ENCODE measurements at places on chromosomes 7 and 10. TPM values are rescaled to one million over a fixed set of nuclear protein-coding genes. Genes with fewer than 3 reads are reported as not detected.

GRCh38 chr7:41795276-41795833, 92.5 kb upstream of the INHBA start:
- H3K4me3 ChIP-seq = no peak overlapping the region
- no peaks in the 10 kb centered on the region for H3K27me3 ChIP-seq
- no peaks in the 10 kb centered on the region for H3K4me1 ChIP-seq
- H3K36me3 ChIP-seq = no peaks in the 10 kb centered on the region
- no peak overlapping the region for H3K27ac ChIP-seq

CTAGE4 gene
- total RNA-seq = 4.2 TPM

- peaks cover 29% of the 10 kb centered on the region for H3K36me3 ChIP-seq
- no peaks in the 10 kb centered on the region for H3K27me3 ChIP-seq
- DNase-seq = no peak
These were observed 38.8 kb downstream of the R3HCC1L start for GRCh38 chr10:98173260-98173659.

GRCh38 chr7:140640060-140640637, 464 bp downstream of the DENND2A start:
- H3K36me3 ChIP-seq = no peaks in the 10 kb centered on the region
- H3K4me3 ChIP-seq = peak overlapping the region; percentile 79
- H3K4me1 ChIP-seq = peaks cover 13% of the 10 kb centered on the region
- peaks cover 58% of the 10 kb centered on the region for H3K27me3 ChIP-seq
- no peak overlapping the region for H3K27ac ChIP-seq

DNA sequence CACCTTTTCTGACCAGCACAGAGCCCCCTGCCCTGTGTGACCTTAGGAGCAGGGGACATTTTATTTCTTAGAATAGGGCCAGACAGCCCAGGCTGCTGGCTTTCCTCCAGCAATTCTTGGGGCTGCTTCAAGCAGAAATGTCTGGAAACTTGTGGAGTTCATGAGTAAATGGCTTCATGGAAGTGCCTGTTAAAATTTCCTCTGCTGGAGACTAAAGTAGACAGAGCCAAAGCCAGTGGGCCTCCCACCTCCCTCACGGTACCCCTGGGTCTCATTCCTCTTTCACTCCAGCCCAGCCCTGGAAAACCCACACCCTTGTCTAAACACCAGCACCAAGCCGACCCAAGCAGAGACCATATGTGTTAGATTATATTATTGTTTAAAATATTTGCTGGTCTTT, 505.5 kb upstream of the ZMIZ1 start:
- no peak overlapping the region for H3K27ac ChIP-seq
- no peak for DNase-seq
- H3K4me3 ChIP-seq = no peak overlapping the region
- no peaks in the 10 kb centered on the region for H3K27me3 ChIP-seq

FEZF1 gene
- total RNA-seq = not detected

DNA sequence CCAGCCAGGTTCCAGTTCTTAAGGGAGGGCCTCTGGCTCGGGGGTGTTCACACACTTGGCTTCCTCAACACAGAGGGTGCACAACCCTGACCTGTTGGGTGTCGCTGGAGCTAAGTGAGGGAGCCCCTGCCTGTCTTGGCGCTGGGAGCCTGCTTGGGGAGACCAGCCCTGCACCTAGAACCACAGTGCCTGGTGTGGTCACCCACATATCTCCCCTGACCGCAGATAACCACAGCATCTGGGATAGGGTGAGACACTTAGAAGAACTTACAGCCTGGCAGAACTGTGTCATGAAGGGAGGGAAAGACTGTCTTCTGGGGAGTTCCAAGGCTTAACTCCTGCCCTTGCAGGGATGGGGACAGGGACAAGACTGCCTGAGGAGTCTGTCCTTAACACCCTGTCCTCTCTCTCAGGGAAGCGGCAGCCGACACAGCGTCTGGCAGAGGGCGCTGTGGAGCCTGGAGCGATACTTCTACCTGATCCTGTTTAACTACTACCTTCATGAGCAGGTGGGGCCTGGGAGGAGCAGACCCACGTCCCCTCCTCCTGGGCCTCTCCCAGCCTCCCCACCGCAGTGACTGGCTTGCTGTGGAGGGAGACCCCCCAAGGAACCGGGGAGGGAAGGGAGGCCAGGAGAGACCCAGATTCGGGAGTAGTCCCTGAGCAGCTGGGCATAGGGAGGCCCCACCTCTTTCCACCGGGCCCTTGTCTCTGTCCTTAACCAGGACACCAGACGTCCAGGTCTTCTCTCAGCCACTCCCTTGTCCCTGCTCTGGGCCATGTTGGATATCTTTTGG, 59.0 kb downstream of the PALD1 start:
- H3K27me3 ChIP-seq = no peaks in the 10 kb centered on the region
- H3K4me1 ChIP-seq = no peaks in the 10 kb centered on the region
- H3K27ac ChIP-seq = no peak overlapping the region
- DNase-seq = peak; percentile 26

VENTX gene
- 0.21 TPM for total RNA-seq

DNA sequence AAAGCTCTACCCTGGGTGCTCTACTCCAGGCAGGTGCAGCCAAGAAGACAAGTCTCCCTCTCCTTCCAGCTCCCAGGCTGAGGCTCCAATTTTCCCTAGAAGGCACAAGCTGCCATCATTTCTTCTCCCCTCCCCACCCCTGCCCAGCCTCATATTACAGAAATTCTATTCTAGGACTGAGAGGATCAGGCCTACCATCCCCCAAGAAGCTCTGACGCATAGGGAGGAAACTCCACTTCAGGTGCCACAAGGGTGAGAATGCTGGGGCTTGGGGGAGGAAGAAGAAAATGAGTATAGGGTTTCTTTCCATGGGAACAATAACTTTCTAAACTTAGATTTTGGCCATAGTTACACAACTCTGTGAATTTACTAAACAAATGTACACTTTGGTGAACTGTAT, 35.3 kb downstream of the FEZF1 start:
- no peaks in the 10 kb centered on the region for H3K4me1 ChIP-seq
- H3K36me3 ChIP-seq = no peaks in the 10 kb centered on the region
- H3K27ac ChIP-seq = no peak overlapping the region
- DNase-seq = no peak
- no peaks in the 10 kb centered on the region for H3K27me3 ChIP-seq
- no peak overlapping the region for H3K4me3 ChIP-seq

GRCh38 chr7:55054758-55055157, 35.9 kb downstream of the EGFR start:
- H3K4me3 ChIP-seq = no peak overlapping the region
- H3K36me3 ChIP-seq = no peaks in the 10 kb centered on the region
- H3K27ac ChIP-seq = no peak overlapping the region
- no peaks in the 10 kb centered on the region for H3K4me1 ChIP-seq
- H3K27me3 ChIP-seq = peaks cover 7% of the 10 kb centered on the region

- no peak for DNase-seq
- H3K27ac ChIP-seq = no peak overlapping the region
- no peak overlapping the region for H3K4me3 ChIP-seq
- peaks cover 35% of the 10 kb centered on the region for H3K27me3 ChIP-seq
- H3K4me1 ChIP-seq = no peaks in the 10 kb centered on the region
These were observed 3.4 kb upstream of the SLC18A2 start for GRCh38 chr10:117237401-117237991.

TWIST1 gene
- total RNA-seq = 6.5 TPM

DNA sequence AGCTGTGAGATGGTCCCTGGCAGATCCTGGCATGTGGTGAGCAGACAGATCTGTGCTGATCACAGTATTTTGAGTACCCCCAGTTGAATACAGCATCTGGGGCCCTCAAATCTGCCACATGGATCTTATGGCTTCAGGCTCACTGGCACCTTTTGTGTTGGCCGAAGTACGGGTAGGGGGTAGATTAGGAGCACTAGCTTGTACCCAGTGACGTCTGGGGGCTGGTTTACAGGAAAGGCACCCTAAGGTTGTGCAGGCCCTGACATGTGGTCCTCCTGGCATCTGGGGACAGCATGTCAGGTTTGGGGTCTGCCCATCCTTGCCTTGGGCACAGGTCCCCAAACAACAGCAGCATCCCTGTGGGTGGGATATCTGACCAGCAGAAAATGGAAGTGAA, 53.2 kb downstream of the SYPL1 start:
- H3K27me3 ChIP-seq = no peaks in the 10 kb centered on the region
- no peak for DNase-seq
- no peaks in the 10 kb centered on the region for H3K36me3 ChIP-seq
- peaks cover 37% of the 10 kb centered on the region for H3K4me1 ChIP-seq

SP8 gene
- total RNA-seq = not detected

SMARCD3 gene
- 6.5 TPM for total RNA-seq

- H3K27me3 ChIP-seq = peaks cover 41% of the 10 kb centered on the region
- no peak for DNase-seq
- peaks cover 24% of the 10 kb centered on the region for H3K4me1 ChIP-seq
- H3K4me3 ChIP-seq = no peak overlapping the region
- no peak overlapping the region for H3K27ac ChIP-seq
- H3K36me3 ChIP-seq = no peaks in the 10 kb centered on the region
These were observed 246.9 kb downstream of the PTEN start for GRCh38 chr10:88110355-88110754.
